SK-N-SH treated with all-trans-retinoic acid at 6 μM for 48 hours (cell line): ENCODE measurements at places on chromosomes 6 and 20.

GRCh38 chr6:39855356-39855995 lies 63.3 kb downstream of the DAAM2 start:
- no peak for ATAC-seq

DNA sequence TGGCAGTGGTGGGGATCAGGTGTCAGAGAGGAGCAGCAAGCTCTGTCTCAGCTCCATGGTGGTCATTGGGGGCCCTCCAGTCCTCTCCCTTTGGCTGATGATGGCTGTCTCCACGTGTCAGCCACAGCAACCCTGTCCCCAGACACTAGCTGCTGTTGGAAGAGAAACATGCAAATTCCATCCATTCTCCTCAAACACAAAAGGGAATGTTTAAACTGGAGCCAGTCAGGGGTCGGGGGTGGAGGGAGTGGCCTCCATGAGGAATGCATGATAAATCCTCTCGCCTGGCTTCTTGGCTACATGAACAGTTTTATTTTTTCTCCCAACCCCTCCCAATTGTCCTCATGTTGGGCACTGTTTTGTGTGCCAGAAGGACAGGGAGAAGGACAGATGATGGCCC lies 86.4 kb downstream of the EDN3 start:
- no peak for ATAC-seq

DNA sequence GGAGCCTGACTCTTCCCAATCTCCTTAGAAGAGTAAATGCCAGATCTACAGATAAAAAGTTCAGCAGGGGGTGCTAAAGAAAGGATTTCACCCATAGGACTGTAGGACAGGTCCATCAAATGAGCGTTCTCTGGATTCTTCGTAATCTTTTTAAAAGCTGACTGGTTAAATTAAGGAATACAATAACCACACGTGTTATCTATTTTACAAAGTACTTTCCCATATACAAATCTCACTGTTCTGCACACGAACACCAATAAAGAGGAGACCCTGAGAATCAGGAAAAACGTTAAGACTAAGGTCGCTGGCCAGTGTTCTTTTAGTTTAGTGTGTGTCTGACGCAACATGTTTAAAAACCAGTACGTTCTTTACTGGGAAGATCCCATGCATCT lies 542 bp downstream of the TUBE1 start:
- peak; percentile 81 for ATAC-seq

DNA sequence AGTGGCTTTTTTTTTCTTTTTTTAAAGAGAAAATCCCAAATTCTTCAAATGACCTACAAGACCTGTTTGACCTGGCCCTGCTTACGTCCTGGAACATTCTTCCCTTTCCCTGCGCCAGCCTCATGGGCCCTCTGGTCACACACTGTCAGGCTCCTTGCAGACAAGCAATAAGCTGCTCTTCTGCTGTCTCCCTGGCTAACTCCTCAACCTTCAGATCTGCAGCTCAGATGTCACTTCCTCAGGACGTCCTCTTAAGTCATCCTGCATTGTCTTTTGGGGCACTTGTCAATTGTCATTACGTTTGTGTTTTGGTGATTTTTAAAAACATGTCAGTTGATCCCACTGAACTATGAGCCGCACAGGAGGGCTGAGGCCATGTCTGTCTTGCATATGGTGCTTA lies 28.9 kb upstream of the SLC35D3 start:
- no peak for ATAC-seq

- no peak for ATAC-seq
Measured at GRCh38 chr6:36834576-36835341, 4.5 kb downstream of the CPNE5 start.

GRCh38 chr6:124463271-124463670 lies 499.0 kb upstream of the RNF217 start:
- no peak for ATAC-seq

DNA sequence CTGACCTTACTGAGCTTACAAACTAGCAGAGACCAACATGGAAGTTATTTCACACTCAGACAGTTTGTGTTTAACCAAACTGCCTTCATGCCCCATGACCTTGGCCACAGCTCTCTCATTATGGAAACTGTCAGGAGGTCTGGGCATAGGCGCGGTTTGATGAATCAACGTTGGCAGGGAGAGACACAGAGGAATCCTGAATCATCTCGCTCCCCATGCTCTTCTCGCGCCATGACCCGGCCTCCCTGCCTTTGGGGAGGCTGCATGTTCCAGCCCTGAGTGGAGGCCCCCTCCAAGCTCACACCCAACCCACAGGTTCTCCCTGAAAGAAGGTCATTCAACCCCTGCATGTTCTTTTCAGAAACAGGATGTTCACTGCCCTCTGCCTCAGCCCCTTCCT lies 15.9 kb upstream of the GDAP1L1 start:
- ATAC-seq: no peak

GRCh38 chr20:62548471-62548870 lies 72.7 kb upstream of the GATA5 start:
- no peak for ATAC-seq

- no peak for ATAC-seq
Measured at GRCh38 chr6:88048578-88048977, 937 bp downstream of the SPACA1 start.

DNA sequence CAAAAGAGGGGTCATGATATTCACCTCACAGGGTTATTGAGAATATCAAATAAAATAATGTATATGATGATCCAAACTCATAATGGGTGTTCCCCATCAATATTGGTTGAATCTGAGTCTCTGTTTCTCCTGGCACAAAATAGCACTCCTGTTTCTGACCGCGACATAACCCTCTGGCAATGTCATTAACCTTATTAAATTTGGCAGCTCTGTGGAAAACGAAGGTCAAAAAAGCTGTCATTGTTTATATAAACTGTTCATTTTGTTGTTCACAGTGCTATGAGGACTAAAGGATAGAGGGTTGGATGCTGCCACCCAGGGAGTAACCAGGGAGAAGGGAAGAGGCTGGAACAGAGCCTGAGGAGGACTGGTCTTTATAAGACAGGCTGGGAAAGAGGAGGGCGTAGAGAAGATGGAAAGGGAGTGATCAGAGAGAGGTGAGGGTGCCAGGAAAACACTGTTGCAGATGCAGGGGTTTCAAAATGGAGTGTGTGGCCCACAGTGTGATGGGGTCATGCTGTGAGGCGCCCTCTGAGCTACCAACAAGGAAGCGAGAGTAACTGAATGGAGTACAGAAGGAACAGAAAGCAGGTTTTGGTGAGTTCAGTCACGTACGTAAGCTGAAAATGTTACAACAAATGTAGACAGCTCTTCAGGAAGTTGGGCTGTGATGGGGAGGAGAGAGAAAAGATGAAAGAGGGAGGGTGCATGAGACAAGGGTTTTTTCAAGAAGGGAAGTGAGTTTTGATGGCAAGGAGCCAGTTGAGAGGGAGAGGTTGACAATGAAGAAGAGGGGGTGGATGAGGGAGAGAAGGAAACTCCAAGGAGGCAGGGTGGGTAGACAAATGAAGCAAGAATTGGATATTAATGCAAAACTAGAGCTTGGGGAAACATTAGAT lies 251.6 kb upstream of the TAB2 start:
- ATAC-seq: no peak

GRCh38 chr6:166752097-166752496 lies 125.0 kb upstream of the RPS6KA2 start:
- ATAC-seq: no peak

DNA sequence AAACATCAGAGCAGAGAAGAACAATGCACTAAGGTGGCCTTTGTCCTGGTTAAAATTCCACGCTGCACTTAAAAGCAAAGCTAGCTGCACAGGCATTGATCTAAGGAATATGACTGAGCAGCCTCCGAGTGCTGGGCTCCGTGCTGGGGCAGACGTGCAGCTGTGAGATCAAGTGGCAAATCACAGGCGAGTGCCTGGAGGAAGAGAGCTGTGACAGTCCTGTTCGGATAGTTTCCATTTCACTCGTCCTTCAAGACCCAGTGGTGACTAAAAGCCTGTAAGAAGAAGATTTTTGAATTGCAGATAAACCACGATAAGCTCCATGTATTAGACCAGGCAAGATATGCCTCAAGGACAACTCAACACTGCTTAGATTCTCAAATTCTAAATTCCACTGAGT lies 247.9 kb downstream of the ANKRD60 start:
- peak; percentile 30; the same call in 1 of the 3 replicates for ATAC-seq

DNA sequence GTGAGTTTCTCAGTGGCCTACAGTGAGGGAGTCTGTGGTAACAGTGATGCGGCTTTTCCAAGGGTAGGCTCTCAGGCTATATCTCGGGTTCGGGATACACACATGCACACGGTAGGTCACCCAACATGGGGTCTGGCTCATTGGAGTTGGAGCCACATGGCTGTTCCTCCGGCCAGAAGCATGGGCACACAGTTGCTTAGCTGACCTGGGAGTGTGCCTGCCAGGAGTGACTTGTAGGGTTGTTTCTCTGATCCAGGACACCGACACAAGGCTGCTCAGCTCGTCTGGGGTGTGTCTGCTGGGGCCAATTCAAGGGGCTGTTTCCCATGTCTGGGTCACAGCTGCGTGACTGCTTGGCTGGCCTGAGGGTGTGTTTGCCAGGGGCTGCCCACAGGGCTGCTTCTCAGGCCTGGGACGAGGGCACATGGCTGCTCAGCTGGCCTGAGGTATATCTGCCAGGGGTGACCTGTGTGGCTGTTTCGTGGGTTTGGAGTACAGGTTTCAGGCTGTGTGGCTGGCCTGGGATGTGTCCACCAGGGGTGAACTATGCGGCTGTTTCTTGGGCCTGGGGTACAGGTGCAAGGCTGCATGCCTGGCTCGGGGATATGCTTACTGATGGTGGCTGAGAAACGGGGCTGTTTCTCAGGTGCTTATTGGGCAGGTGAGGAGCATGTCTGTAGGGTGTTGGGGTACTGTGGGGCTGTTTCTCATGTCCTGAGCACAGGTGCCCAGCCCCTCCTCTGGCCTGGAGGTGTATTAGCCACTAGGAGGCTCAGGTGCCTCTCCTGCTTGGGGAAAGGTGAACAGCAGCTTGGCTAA lies 15.2 kb downstream of the KIF25 start:
- ATAC-seq: no peak

- ATAC-seq: no peak
Measured at GRCh38 chr20:54557806-54558590, 82.6 kb downstream of the DOK5 start.

DNA sequence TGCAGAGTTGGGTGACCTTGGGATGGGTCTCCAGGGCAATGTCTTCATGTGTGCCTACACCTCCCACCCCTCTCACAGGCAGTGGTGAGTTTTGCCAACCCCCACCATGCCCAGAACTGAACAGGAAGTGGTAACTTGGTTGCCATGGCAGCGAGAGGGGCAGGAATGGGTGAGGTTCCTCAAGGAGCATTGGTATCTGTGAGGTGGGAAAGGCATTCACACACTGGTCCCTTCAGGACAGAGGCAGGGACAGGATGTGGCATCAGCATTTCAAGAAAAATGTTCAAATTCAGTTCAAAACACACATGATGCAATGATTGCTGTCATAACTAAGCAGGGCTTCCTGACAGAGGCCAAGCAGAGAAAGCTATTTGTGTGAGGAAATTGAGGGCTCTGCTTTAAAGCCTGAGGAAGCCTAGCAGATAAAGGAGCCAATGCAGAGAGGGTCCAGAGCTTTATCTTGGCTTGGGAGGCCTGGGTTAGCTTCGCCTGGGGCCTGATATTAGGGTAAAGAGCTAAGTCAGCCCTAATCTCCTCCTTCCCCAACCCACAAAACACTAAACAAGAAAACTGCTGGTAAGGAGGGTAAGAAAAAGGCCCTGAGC lies 551 bp downstream of the TREML2 start:
- no peak for ATAC-seq

DNA sequence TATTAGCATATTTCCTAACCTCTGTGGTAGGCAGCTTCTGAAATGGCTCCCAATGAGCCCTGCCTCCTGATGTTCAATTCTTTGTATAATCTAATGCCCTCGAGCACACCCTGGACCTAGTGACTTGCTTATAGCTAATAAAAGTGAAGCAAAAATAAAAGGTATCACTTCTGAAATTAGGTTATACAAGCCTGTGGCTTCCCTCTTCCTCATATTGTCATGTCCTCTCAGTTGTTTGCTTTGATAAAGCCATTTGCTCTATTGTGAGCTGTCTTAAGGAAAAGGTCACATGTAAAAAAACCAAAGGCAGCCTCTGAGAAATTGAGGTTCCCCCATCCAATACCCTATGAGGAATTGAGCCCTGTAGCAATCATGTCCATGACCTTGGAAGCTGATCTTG lies 442.1 kb upstream of the ADGRB3 start:
- no peak for ATAC-seq

GRCh38 chr20:23647346-23647745 lies 9.6 kb upstream of the CST3 start:
- no peak for ATAC-seq

- peak; percentile 88 for ATAC-seq
Measured at GRCh38 chr6:132333639-132334520, 67.4 kb downstream of the MOXD1 start.
